ENCODE measurements at places on chromosomes 1 and 21.

DNA sequence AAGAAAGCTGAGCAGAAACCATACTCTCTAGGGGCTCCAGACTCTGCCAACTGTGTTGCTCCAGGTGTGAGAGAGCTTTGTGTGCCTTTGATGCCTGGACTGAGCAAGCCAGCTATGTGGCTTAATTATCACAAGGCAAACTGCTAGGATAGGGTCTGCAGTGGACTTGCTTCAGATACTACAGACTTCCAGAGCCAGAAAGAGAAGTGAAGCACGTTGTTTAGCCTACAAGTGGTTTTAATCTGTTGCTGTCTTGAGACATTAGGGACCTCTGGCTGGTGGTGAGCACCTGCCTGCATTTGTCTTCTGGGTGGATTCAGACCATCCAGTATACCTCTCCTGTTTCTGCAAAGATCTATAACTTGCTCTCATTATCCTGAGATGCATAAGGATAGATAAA, 353.4 kb upstream of the PLXNA2 start:
- DNase-seq, result no peak

- DNase-seq, result no peak
Observed at GRCh38 chr1:86758570-86758969, 54.2 kb downstream of the SH3GLB1 start.

DNA sequence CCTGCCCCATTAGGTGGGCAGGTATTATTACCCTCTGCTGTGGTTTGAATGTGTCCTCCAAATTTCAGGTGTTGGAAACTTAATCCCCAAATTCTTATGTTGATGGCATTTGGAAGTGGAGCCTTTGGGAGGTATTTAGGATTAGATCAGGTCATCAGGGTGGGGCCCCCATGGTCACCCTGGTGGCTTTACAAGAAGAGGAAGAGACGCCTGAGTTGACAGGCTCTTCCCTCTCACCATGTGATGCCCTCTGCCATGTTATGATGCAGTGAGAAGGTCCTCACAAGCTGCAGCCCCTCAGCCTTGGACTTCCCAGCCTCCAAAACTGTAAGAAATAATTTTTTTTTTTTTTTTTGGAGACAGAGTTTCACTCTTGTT, 8.8 kb upstream of the THEMIS2 start:
- no peak for DNase-seq

DNA sequence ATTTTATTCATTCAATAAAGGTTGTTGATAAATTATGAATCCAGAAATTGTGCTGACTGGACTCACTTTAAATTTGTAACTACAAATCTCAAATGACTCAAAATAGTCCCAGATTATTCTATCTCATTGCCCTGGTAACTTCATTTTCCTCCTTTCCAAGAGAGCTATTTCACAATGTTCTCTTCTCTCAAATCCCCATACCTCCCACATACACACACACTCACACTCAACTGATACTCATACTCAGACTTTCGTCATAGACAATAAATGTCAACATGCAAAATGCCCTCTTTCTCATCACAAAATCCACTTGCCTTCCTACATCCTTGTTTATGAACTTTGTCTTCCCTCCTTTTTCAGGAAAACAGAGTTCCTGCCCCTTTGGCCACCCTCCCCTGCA, 33.3 kb downstream of the EXTL2 start:
- DNase-seq, result no peak

DNA sequence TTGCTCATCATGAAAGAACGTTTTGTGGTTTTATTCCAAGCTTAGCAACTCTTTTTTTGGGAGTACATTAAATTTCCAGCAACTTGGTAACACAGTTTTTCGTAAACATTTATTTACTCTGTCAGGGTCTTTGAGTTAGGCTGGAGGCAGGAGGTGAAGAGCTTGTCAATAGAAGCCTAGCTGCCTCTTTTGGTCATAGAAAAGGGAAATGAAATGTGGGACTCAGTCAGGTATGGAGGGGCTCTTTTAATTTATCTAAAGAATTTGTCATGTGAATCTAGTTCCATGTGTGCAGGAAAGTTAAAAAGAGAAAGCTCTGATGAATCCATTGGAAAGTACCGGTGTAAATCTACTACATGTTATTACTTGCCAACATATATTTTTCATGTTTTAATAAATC, 45.9 kb upstream of the PRMT6 start:
- no peak for DNase-seq

DNA sequence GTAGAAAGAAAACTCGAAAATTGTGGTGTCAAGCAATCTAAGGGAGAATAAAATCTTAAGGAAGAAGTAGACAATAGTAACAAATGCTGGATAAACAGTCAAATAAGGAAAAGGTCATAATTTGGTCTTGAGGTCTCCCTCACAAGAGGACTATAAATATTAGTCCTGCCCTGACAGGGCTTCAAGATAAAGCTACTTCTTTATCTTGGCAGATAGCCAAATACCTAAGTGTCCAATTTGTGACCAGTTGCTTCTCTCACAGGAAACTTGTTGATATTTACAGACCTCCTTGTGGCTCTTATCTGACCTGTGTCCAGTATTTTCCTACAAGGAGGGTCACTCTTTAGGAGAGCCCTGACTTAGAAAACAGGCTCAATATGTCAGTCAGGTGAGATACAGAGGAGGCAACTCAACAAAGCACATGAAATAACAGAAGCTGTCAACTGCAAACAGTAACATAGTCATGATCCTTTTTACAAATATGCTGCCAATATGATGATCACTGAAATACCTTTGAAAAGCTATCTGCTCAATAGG, 88.8 kb downstream of the TNNI3K start:
- no peak for DNase-seq

DNA sequence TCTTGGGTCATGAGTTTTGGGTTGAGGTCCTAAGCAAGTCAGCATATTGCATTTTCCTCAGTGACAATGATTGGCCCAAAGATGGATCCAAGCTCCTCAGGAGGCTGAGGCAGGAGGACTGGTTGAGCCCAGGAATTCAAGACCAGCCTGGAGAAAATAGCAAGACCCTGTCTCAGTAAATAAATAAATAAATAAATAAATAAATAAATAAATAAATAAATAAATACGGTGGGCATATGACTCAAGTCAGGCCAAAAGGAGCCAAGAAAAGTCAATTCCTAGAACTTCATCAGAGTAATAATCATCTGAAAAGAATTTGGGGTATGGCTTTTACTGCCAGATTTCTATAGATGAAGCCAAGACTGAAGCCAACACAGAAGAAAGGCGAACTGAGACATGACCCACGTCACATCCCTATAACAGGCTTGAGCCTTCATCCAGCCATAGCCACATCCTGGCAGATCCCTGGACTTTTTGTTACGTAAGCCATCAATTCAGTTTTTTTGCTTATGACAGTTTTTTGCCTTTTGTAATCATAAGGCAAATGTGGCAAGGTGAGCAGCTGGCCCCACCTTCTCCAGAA, 88.5 kb upstream of the NFASC start:
- DNase-seq, result no peak

DNA sequence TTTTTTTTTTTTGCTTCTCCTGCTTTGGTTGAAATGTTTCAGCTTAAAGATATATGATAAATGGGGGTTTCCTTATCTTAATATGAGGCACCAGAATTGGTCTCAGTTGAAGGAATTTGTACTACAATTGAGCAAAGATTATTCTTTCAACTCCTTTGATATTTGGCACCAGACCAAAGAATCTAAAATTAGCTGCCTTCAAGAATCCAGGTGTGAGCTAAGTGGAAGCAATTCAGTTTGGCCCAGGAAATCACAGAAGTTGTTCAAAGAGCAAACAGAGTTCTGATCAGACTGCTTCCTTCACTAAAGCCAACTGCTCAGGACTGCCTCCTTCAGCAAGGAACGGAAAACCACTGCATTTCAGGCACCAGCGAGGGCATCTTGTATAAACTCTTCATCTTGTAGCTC, 68.3 kb upstream of the BCAR3 start:
- no peak for DNase-seq

GRCh38 chr1:230228236-230228897, 161.3 kb downstream of the GALNT2 start:
- DNase-seq, result no peak
